ENCODE measurements at places on chromosomes 16 and 17. TPM values are rescaled to one million over a fixed set of nuclear protein-coding genes. Genes with fewer than 3 reads are reported as not detected.

DNA sequence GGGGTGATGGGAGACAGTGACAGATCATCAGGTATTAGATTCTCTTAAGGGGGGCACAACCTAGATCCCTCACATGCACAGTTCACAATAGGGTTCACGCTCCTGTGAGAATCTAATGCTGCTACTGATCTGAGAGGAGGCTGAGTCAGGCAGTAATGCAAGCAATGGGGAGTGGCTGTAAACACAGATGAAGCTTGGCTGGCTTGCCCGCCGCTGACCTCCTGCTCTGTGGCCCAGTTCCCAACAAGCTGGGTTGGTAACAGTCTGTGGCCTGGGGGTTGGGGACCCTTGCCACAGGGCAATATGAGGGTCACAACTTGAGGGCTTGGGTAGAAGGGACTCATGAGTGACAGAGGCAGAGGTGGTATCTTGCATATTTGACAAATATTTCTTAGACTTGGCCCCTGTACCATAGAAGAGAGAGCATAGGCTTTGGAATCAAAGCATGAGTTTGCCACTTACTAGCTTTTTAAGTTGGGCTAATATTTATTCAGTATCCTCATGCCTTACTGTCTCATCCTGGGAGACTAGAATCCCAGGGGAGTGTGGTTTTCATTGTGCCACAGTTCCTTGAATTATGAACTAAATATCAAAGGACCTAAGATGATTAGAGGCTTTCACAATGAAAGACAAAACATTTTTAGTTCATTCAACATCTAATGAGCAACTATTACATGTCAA is 133.4 kb downstream of the SPACA3 start:
- H3K4me3 ChIP-seq: no peak overlapping the region
- no peaks in the 10 kb centered on the region for H3K27me3 ChIP-seq
- no peak for DNase-seq
- no peak overlapping the region for H3K27ac ChIP-seq

Gene B3GNT9
- total RNA-seq: 6.2 TPM

Gene CA5A
- total RNA-seq: 0.13 TPM

GRCh38 chr16:82182266-82183003 is 12.4 kb upstream of the MPHOSPH6 start:
- no peaks in the 10 kb centered on the region for H3K36me3 ChIP-seq
- no peak overlapping the region for H3K4me3 ChIP-seq

- peaks cover 14% of the 10 kb centered on the region for H3K36me3 ChIP-seq
- no peak for DNase-seq
- no peak overlapping the region for H3K27ac ChIP-seq
- H3K4me1 ChIP-seq: no peaks in the 10 kb centered on the region
- no peak overlapping the region for H3K4me3 ChIP-seq
Measured at GRCh38 chr17:64554028-64554637, 47.4 kb downstream of the CEP95 start.

Gene ACAP1
- 260 TPM for total RNA-seq

Gene ASB16
- total RNA-seq: 0.42 TPM

DNA sequence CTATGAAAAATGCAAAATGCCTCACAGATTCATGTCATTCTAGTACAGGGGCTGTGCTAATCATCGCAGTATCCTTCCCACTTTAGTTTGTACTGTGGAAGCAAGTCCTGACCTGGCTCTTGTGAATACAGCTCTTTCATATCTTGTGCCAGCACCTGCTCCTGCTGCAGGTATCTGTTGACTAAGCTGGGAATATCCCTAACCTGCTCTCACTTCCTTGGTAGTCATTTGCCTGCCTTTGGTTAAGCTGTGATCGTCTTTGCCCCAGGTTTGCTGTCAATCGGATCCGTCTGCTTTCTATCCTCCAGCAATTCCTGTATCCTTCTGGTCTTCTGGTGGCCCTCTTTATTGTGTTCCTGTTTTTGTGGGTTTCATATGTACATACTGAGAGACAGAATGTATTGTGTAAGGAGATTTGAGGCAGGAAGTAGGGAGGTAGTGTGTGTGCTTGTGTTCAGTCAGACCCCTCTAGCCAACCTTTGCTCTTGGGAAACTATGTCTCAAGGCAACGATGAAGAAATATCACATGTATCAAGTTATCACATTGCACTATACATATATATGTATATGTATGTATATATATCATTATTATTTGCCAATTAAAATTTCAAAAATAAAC is 7.7 kb upstream of the GINS3 start:
- no peak overlapping the region for H3K4me3 ChIP-seq
- H3K36me3 ChIP-seq: no peaks in the 10 kb centered on the region
- H3K27me3 ChIP-seq: peaks cover 25% of the 10 kb centered on the region
- no peak overlapping the region for H3K27ac ChIP-seq
- no peak for DNase-seq
- H3K4me1 ChIP-seq: no peaks in the 10 kb centered on the region

Gene LGALS9C
- total RNA-seq: not detected

All from activated T-helper 1 cell treated with anti-CD3 and anti-CD28 coated beads, Interleukin-12 subunit alpha, Interleukin-12 subunit beta, Interleukin-2, Interleukin-4 antibody, amounts not matched to agents 30 ng/mL and 10 ng/mL and 1 ng/mL, durations not matched to agents 14 hours and 24 hours and 36 hours (primary cell).